ENCODE measurements at places on chromosomes 12 and 14.

GRCh38 chr12:52207895-52208294, 16.1 kb upstream of the KRT80 start:
- peak; percentile 95 for DNase-seq
- no peaks in the 10 kb centered on the region for H3K36me3 ChIP-seq
- peak overlapping the region; percentile 88 for H3K27ac ChIP-seq
- H3K4me1 ChIP-seq: no peaks in the 10 kb centered on the region
- no peak overlapping the region for H3K4me3 ChIP-seq
- H3K27me3 ChIP-seq: no peaks in the 10 kb centered on the region

DNA sequence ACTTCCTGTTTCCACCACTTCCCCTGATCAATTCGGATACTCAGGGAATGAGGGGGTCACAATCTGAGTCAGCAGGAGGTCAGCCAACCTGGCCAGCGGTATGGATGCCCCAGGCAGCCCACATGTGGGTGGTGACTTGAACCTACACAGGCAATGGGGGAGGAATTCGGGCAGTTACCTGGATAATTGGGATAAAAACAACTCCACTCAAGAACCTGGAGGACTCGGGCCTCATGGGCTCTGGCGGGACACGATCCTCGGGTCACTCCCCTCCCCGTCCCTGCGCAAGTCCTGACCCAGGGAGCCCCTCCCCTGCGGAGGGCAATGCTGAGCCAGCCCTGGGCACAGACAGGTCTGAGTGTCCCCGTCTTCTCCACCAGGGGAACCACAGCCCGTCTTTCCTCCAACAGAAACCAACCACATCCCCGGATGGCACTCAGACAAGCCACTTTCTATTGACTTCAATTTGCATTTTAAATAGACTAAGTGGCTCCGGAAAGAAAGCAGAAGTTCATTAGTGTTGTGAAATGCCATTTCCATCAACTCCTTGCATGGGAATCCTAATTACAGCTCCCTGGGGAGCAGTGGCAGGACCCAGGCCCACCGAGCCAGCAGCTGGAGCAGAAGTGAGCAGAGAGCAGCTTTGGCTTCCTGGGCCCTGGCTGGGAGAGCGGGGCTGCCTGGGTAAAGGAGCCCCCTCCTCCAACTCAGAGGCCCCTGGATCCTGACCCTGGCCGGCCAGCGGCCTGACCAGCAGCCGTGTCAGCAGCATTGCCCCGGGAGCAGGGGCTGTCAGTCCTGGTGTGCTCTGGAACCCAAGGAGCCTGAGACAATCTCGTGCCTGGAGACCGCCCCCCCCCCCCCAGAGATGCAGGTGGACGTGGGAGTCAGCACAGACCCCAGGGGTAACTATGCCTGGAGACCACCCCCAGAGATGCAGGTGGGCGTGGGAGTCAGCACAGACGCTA, 374.1 kb downstream of the ADGRD1 start:
- DNase-seq: peak; percentile 2
- H3K27me3 ChIP-seq: no peaks in the 10 kb centered on the region
- no peaks in the 10 kb centered on the region for H3K4me1 ChIP-seq
- H3K27ac ChIP-seq: no peak overlapping the region
- no peak overlapping the region for H3K4me3 ChIP-seq
- H3K36me3 ChIP-seq: no peaks in the 10 kb centered on the region

- H3K4me1 ChIP-seq: no peaks in the 10 kb centered on the region
- H3K4me3 ChIP-seq: no peak overlapping the region
- no peaks in the 10 kb centered on the region for H3K36me3 ChIP-seq
- no peak overlapping the region for H3K27ac ChIP-seq
- H3K27me3 ChIP-seq: no peaks in the 10 kb centered on the region
Measured at GRCh38 chr12:104057771-104058197, 6.5 kb upstream of the HCFC2 start.

DNA sequence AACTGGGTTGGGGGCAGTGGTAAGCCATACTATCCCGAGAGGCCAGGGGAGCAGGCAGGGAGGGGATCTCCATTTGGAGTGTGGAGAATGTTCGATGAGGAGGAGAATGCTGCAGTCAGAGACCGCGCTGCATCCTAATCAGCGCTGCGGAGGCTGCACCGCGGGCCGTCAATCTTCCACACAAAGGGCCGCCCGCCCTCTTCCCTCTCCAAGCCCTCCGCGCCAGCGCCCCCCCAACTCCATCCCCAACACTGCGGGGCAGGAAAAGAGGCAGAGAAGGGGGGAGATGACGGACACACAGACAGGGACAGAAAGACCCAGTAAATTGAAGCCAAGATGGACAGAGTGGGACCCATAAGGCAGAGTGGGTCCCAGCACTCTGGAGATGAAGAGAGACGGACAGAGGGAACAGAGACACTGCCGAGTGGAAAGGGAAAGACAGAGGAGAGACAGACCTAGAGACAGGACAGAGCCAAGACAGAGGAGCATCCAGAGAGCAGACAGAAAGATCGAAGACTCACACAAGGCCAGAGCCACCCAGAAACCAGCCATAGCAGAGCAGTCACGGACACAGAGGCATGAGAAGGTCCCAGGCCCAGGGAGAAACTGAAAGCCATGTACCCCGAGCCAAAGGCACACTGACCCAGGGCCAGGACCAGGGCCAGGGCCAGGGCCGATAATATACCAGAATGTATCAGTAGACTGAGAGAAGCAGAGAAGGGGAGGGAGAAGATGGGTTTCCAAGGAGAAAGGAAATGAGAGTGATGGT, 3.5 kb downstream of the CISTR start:
- no peaks in the 10 kb centered on the region for H3K27me3 ChIP-seq
- H3K27ac ChIP-seq: no peak overlapping the region
- no peak overlapping the region for H3K4me3 ChIP-seq
- H3K36me3 ChIP-seq: no peaks in the 10 kb centered on the region

All from breast epithelium (tissue), 4 donors.